ENCODE measurements at places on chromosomes 1 and 21.

DNA sequence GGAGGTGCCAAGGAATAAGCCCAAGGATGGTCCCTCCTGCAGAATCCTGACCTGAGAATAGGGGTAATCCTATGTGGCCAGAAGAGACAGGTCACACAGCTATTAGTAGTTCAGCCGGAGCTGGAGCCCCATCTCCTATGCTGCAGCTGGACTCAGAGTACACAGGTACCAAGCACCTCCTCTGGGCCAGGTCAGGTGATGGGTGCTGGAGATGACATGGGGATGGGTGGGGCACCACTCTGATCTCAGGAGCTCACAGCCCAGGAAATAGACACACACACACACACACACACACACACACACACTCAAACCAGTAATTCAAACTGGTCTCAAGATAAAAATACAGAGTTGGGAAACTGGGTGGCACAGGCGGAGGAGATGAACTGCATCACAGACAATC is 54.2 kb upstream of the SSBP3 start:
- DNase-seq: no peak

DNA sequence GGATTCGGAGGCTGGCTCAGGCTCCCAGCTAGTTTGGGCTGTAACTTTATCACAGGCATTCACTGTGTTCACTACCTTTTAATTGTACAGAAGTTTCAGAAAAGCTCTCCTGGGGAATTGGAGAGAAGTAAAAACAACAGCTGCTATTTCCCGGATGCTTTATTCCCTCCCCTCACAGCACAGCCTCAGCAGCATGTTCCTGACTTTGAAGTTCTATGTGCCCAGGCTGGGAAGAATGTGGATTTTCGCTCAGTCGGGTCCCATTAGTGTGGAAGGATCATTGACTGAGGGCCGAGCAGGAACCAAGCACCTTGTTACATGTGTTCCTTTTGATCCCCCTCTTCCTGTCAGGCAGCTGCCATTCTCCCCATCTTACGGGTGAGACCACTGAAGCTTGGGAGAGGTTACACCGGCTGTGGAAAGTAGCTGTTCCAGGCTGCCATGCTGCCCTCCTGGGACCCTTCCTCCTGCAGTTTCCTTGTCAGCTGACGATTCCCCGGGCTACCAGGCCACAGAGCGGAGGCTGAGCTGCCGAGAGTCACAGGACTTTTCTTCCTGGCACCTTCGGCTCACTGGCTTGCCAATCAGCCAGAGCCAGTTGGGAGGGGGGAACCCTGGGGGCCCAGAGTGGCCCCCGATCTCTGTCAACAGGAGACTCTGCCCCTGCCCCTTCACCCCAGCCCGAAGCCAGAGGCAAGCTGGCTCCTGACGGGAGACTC is 223.1 kb upstream of the TMEM51 start:
- no peak for DNase-seq

- no peak for DNase-seq
Observed at GRCh38 chr21:35223480-35224156, 174.5 kb upstream of the RUNX1 start.

DNA sequence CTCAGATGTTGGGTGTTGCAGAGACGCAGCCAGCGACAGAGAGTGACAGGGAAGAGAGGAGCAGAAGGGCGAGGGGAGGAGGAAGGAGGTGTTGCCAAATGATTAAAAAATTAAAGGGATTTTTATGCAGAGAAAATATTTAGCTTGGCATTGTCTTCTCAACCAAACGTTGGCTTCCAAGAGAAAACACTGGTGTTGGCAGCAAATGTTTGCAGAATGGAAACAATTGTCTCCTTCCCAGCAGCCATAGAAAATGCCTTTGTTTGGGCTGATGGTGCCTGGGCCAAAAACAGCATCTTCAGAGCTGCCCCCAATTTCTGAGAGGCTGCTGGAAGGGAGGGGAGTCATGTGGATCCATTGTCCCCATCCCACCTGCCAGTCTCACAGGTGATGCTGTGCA is 29.7 kb upstream of the GRIK3 start:
- DNase-seq: no peak

GRCh38 chr21:37392441-37392840 is 25.9 kb downstream of the DYRK1A start:
- DNase-seq: no peak

DNA sequence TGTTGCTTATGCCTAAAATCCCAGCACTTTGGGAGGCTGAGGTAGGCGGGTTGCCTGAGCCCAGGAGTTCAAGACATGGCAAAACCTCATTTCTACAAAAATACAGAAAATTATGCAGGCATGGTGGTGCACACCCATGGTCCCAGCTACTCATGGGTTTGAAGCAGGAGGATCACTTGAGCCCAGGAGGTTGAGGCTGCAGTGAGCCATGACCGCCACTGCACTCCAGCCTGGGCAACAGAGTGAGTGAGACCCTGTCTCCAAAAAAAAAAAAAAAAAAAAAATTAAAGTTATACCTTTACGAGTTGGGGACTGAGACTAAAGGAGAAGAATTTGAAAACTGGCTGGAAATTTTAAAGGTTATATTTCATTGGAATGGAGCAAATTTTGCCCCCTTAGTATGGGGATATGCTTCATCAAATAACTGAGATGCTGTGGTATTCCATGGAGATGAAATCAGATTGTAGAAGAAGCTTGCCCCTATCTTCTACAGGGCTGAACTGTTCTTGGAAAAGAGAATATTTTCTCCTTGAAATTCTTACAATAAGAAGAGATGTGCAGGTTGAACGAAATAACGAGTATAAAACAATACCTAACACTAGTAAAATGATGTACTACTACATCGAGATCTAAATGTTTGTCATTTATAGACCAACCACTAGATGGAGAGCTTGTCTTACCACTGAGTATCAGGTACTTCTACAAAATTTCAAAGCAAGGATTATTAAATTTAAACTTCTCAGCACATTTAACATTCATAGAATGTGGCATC is 34.9 kb upstream of the SCYL3 start:
- DNase-seq: no peak

GRCh38 chr1:116895073-116895472 is 14.6 kb upstream of the PTGFRN start:
- DNase-seq: no peak

GRCh38 chr1:229124116-229124515 is 146.8 kb upstream of the RAB4A start:
- no peak for DNase-seq

GRCh38 chr21:43295066-43295958 is 126.5 kb downstream of the CRYAA start:
- DNase-seq: no peak

DNA sequence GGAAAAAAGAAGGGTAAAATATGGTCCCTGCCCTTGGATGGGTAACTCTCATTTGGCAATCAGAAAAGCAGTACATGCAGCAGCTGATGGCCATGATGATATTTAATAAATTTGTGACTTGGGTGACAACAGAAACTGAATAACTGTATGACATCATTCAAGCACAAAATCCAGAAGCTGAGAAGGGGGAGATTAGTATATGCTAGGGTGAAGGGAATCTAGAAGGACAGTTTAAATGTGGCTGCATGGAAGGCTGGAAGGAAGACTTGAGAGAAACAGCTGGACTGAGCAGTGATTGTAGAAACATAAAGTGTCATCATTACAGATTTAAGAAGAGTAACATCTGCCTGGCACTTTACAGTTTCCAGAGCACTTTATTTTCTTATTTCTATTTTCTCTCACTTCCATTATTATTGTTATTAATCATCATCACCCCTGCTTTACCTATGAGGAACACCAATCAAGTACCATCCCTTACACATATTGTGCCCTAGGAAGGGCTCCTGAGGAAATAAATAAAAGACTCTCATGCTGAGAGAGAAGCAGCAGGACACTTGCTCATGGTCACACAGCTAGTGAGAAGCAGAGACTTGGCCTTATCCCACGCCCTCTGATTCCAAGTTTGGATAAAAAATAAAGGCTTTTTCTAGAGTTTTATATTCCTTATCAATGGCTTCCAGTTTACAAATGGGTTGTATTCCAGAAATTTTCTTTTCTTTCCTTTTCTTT is 207.2 kb downstream of the PBX1 start:
- DNase-seq: no peak

DNA sequence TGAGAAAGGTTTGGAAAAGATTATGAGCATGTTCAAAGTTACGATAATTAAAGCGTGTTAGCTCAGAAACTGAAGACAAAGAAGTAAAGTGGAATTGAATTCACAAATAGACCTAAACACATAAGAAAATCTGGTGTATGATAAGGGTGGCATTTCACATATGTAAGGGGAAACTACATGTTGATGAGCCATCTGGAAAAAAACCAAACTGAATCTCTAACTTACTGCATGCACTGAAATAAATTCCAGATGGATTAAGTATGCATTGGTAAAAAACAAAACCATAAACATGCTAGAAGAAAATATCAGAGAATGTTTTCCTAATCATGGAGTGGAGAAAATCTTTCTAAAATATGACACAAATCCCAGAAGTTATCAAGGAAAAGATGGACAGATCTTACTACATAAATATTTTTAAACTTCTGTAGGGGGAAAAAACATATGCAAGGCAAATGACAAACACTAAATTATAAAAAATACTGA is 34.0 kb upstream of the CTPS1 start:
- no peak for DNase-seq

GRCh38 chr1:30768830-30769718 is 11.5 kb upstream of the LAPTM5 start:
- DNase-seq: no peak

DNA sequence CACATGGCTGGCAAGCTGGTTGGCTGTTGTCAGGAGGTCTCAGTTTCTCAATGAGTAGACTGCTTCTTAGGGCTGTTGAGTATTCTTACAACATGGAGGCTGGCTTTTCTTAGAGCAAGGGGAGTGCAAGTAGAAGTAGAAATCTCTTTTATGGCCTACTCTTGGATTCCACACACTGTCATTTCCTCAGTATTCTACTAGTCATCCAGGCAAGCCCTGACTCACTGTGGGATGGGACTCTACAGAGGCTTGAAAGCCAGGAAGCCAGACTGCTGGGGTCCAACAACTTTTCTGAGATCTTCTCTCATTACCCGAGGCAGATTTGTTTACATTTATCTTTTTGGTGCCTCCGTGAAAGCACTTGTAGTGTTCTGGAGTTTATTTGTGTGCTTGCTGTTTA is 196.2 kb upstream of the APP start:
- DNase-seq: no peak

GRCh38 chr1:232292239-232292638 is 337.7 kb downstream of the SIPA1L2 start:
- no peak for DNase-seq

- DNase-seq: peak; percentile 36
Observed at GRCh38 chr21:36859744-36860501, 106.5 kb downstream of the HLCS start.

DNA sequence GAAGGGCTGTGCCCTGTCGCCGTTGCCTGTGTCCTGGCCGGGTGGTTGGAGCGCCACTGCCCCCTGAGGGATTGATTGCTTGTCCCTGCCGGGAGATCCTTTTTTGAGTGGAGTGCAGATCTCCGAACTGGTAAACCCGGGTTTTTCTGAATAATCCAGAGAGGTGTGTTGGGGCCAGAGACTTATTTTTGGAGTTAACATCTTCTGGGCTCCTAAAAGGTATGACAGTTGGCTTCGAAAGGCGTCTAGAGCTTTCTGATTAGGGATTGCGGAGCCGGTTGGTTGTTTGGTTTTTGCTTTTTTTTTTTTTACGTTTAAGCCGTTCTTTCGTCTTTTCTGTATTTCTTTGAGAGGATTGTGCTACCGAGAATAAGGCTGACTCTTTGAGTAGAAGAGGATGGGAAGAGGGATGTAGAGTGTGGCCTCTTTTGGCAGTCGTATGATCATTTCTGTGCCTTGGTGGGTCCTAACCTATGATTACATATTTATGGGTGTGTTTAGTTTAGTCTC is 756 bp downstream of the RLF start:
- DNase-seq: no peak

DNA sequence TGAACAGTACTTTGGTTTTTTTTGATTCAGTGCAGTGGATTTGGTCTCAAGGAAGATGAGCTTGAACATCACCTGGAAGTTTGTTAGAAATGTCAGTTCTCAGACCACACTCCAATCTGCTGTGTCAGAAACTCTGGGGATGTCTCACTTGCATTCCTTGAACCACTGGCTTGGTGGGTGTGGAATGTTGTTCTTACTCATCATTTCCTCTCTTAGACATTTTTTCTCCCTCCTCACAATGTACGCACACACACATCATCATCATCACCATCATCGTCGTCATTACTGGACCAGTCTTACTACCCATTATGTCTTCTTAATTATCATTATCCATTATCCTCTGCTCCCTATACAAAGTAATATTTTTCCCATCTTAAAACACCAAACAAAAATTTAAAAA is 91.9 kb upstream of the KCNK2 start:
- DNase-seq: no peak

DNA sequence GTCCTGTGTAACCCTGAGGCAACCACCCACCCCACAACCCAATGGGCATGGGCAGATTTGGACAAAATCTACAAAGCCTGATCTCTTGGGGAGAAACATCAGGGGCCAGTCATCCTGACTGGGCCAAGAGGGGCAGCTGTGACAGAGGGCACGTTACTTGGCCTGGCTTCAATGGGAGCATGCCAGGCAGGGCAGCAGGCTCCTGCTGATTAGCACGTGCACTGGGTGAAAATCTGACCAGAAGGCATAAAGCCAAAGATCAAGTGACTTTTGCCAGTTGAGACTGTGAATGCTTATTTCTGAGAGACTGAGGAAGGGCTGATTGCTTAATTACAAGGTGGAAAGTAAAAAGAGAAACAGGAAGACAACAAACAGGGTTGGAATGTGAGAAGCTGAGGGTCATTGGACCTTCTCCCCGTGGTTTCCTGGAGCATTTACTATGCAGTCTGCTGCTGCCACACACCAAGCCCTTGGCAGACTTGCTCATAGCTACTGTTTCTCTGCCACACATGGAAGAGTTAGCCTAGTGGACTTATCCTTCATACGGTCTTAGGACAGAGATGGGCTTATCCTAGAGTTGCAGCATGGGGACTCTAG is 39.8 kb upstream of the TNR start:
- DNase-seq: no peak

DNA sequence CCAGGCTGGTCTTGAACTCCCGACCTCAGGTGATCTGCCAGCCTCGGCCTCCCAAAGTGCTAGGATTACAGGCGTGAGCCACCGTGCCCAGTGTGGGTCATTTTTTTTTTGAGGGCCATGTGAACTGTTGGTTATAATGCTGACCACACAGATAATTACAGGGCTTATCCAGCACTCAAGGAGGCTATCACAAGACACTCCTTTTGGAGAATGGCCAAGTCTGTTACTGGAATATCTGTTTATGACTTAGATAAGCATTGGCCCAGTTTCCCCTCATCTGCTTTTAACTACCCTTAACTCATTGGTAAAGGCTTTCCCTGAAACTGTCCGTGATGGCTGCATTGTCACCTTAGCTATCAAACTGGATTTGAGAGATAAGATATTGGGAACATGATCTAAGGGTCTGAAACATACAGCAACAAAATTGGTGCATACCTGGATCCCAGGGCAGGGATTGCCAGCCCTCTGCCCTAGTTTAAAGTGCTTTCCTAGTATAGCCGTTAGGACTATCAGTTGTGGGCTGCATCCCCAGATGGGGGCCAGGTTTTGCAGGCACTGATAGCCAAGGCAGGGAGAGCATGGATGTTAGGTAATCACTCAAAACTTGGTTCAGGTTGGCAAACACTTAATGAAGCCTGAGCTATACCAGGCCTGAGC is 15.6 kb downstream of the SZT2 start:
- no peak for DNase-seq
